Stimulated activated CD4-positive, alpha-beta T cell treated with anti-CD3 and anti-CD28 coated beads, Interleukin-2, amount 100 ng/mL, for 4 hours (primary cell): ENCODE measurements at places on chromosomes 3 and 15.

GRCh38 chr15:43134157-43134635 is 810 bp downstream of the TMEM62 start:
- DNase-seq = no peak

- no peak for DNase-seq
Measured at GRCh38 chr15:91182101-91182500, 82.0 kb downstream of the SV2B start.

- no peak for DNase-seq
Measured at GRCh38 chr3:132325103-132325606, 7.9 kb downstream of the ACP3 start.

- no peak for DNase-seq
Measured at GRCh38 chr15:100207053-100207452, 134.7 kb downstream of the ADAMTS17 start.

DNA sequence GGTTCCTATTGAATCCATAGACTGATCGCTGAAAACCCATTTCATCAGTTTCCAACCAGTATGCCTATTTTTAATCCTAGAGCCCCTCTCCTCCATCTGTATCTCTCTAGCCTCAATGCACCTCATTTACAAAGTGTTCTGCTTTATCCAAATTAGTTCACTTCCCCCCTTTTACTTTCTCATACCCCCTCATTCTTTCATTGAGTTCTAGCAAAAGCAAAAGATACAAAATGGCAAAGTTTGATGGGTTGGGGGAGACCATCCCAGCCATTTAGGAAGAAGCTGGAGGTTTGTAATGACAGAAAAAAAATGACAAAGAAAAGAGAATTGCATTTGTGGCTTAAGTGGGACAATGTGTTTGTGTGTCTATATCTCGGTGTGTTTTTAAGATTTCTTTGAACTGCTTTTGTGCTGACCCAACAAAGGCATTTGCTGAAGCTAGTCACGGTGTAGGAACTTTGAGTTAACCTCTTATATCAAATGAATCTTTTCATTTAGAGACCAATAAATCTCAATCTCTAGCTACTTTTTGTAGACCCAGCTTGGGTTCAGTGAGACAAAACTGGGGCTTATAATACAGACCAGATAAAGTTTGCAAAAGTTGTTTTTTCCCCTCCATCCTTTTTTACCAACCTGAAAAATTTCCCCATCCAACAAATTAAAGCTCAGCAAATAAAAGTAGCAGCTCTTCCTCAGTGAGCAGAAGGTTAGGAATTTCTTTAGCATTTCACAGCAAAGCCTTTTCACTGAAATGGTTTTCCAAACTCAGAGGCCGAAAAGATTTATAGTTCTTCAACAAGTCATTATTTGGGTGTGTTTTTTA is 18.7 kb downstream of the NR2F2 start:
- DNase-seq = no peak
